ENCODE measurements at places on chromosomes 12 and 14.
A peak's percentile ranks its signal among the peaks of the same experiment; 100 is the strongest.

GRCh38 chr14:22185191-22185590 is 403.8 kb downstream of the DAD1 start:
- DNase-seq, result peak; percentile 8

- DNase-seq, result no peak
Observed at GRCh38 chr14:101821528-101821927, 60.0 kb downstream of the PPP2R5C start.

GRCh38 chr14:75338398-75338797 is 59.8 kb downstream of the FOS start:
- no peak for DNase-seq

DNA sequence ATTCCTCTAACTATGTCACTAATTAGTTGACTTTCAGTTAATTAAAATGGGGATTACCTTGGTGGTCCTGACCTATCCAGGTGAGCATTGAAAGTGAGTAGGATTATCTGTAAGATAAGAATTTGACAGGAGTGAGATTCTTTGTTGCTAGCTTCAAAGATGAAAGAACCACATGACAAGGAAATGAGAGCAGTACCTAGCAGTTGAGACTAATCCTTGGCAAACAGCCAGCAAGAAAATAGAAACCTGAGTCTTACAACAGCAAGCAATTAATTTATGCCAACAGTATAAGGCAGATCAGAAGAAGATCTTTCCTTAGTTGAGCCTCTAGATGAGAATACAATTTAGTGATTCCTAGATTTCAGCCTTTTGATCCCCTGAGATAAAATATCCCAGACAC is 1058.4 kb downstream of the LRFN5 start:
- no peak for DNase-seq

- no peak for DNase-seq
Observed at GRCh38 chr14:92866901-92867865, 55.8 kb upstream of the CHGA start.

- DNase-seq, result peak; percentile 82
Observed at GRCh38 chr12:124694846-124695497, 127.6 kb upstream of the NCOR2 start.

- no peak for DNase-seq
Observed at GRCh38 chr14:91009501-91010152, 50.8 kb downstream of the RPS6KA5 start.
